ENCODE measurements at places on chromosomes 13 and 19.

GRCh38 chr19:32976223-32976805 is 4.3 kb downstream of the FAAP24 start:
- DNase-seq, result peak; percentile 89

DNA sequence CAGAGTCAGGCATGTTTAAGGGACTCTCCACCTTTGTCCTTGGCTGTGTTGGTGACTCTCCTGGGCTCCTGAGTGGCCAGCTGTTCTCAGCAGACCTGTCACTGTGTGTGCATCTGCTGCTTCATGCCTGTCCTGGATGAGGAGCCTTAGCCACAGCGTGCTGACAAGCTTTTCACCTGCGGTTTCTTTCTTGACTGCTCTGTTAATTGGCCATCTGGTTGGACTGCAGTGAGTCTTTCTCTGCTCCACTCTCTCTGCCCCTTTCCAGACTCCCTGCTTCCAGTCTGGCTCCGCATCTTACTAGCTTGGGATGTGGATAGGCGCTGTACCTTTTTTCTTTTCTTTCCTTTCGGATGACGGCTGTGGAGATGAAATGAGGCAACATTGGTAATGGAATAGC is 38.8 kb downstream of the POLR1D start:
- DNase-seq, result no peak

GRCh38 chr13:32976056-32976805 is 40.0 kb upstream of the KL start:
- no peak for DNase-seq

DNA sequence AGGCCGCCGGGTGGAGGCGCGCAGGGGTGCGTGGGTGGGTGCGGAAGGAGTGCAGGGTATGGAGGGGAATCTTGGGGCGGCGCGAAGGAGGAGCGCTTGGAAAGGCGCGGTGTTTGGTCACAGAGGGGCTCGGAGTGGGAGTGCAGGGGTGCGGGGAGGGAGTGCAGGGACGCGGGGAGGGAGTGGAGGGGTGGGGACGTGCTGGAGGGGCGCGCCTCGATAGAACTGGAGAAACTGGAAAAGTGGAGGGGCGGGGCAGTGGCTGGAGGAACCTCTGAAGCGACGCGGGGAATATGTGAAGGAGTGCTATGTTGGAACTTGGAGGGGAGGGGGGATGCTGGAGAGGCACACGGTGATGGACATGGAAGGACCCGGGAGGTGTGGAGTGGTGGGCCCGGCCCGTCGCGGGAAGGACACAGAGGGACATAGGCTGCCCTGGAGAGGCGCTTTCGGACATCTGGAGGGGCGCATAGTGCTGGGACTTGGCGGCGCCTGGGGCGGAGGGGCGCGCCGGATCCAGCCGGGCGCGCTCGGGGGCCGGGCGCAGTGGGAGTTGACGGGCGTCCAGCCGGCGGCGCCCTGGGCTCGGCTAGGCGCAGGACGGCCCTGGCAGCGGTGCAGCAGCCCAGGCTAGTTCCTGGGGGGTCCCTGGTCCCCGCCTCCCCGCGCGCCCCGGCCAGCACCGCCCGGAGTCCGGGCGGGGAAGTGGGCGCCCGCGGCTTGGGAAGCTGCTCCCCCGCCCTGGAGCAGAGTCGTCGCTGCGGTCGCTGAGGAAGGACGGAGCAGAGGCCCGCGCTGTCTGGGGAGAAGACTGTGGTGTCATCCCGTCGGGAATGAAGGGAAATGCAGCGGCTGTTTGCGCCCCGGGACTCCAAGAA is 20.8 kb upstream of the SGCG start:
- DNase-seq, result no peak

DNA sequence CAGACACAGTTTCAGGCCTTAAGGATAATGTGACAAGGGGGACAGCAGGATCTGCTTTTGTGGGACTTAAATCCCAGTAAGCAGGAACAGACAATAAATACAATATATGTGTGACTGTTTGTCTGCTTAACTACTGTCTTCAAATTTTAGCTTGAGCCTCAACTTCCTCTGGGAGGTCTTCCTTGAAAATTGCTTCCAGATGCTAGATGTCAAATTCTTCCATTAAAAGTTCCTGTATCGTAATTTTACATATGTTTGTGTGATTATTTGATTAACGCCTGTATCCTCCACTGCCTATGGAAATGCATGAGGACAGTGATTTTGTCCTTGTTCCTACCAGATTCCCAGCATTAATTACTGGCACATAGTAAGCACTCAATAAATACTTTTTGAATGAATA is 385.5 kb downstream of the NDFIP2 start:
- no peak for DNase-seq

GRCh38 chr13:33051632-33052031 is 35.4 kb downstream of the KL start:
- DNase-seq, result no peak

DNA sequence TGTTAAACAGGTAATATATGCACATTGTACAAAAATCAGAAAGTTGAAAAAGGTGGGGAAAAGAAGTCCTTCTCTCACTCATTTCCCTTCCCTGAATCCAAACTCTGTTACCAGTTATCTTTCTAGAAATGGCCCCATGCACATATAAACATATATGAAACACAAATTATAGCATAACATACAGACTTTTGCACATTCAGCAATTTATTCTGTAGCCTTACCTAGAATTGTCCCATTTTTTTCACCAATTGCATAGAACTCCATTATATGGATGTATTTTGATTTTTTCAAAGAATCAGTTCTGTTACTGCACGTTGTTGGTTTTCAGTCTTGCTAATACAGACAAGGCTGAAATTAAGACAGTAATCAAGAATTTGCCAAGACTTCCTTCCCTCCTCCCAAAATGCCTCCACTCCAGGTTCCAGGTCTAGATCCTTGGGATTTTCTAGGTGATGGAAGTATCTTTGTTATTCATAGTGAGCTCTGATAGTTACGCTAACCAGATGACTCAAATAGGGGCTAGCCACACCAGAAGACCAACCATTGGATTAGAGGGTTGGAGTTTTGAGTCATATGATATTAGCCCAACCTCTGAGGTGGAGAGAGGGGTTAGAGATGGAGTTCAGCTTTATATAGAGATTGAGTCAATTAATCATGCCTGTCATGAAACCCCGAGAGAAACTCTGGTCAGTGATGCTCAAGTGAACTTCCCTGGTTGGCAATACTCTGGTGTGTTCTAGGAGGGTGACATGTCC is 30.7 kb downstream of the GPR180 start:
- DNase-seq, result no peak

GRCh38 chr19:19538061-19538784 is at the start of gene CILP2:
Gene CILP2 (plus strand): TSS chr19:19538265. CDS start chr19:19538350, 85 bp downstream.
- no peak for DNase-seq
